ENCODE measurements at places on chromosomes 4 and X.

DNA sequence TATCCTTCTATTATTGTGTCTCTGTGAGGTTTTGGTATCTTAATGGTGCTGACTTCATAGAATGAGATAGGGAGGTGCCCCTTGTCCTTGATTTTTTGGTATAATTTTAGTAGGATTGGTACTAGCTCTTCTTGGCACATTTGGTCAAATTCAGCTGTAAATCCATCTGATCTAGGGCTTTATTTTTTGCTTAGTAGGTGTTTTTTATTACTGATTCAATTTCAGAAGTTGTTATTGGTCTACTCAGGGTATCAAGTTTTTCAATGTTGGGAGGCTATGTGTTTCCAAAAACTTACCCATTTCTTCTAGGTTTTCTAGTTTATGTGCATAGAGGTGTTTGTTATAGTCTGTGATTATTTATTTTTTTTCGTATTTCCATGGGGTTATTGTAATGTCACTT lies 103.3 kb downstream of the SH3BGRL start:
- DNase-seq: no peak

DNA sequence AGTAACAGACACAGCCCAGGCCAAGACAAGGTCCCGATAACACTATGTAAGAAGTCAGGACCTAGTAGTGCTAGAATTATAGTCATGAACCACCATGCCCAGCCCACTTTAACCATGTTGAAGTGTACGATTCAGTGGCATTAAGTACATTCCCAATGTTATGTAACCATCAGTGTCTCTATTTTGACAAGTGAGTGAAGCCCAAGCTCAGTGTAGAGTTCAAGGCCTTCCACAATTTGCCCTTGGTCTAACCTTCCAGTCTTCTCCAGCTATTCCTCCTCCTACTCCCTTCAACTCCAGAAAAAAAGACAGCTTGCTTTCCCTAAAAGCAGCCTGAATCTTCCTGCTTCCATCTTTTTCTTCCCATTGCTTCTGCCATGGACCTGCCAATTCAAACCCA lies 31.5 kb downstream of the LIAS start:
- DNase-seq: no peak

- no peak for DNase-seq
These were observed 56.0 kb downstream of the UGT8 start for GRCh38 chr4:114654592-114654991.

DNA sequence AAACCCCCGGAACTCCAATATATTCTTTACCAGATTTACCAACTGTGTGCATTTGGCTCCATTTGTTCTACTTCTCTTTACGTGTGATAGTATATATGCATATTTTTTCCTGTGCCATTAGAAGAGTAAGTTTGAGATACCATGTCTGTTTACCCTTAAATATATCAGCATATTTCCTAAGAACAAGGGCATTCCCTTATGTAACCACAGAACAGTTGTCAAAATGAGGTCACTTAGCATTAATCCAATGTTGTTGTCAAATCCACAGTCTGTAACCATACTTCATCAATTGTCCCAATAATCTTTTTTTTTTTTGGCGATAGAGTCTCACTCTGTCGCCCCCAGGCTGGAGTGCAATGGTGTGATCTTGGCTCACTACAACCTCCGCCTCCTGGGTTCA lies 55.2 kb downstream of the TBC1D14 start:
- DNase-seq: no peak

- DNase-seq: no peak
These were observed 16.7 kb upstream of the MCF2 start for GRCh38 chrX:139724626-139725025.

DNA sequence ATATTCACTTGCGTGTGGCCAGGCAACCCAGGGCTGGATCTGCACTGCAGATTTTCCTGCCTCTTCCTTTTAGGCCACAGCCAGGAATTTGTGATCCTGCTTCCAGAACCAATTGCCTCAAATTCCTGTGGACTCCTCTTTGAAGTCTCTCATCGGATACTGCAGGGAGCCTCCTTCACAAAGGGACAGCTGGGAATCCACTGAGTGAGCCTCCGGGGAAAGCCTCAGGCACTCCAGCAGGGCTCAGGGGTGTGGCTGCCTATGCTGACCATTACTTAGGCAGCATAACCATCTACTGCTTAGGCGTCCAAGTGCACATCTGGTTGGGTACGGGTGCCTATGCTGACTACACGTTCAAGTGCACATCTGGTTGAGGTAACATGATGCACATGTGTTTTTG lies 321.5 kb downstream of the NLGN4X start:
- no peak for DNase-seq

GRCh38 chr4:13543032-13543838 lies 1.1 kb downstream of the NKX3-2 start:
- no peak for DNase-seq

GRCh38 chr4:129322920-129323319 lies 227.0 kb downstream of the C4orf33 start:
- DNase-seq: no peak

DNA sequence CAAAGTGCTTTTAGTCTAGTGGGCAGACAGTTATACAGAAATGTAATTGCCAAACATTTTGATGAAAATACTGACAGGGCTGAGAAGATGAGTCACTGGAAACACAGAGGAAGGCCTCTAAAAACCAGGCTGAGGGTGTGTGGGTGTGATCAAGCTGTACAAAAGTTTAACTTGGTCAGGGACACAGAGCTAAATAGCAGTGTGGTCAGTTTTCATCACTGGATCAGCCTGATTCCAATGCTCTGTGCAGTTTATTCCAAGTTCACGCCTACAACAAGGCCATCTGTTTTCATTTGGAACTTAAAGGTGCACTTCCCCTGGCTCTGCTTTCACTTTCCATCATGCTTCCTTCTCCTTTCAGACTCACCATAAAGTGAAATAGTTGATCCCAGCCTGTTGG lies 10.6 kb downstream of the CENPVL3 start:
- DNase-seq: no peak

- DNase-seq: no peak
These were observed 925.6 kb downstream of the SH3BGRL start for GRCh38 chrX:82127228-82128123.

DNA sequence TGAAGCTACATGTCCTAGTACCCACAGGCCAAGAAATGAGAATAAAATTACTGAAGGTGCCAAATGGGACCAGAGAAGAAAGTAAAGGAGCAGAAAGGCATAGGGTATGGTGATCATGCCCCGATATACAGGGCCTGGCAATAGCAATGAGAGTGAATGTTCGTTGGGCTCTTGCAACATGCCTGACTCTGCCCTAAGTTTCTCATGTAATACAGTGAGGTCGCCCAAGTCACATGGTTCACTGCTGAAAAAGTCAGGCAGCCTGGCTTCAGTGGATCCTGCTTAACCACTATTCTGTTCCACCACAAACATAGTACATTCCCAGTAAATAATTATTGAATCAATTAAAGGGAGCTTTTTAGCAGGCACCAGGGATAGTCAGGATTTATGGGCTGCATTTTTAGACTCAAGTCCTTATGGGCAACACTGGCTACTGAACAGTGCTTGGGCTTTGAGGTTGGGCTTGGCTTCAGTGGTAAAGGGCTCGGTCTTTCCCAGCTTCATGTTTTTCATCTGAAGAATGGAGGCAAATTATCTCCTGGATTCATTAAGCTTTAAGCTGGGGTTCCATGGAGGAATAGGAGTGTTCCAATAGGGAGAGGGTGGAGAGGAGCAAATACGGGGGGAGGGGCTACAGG lies 67.1 kb upstream of the ZNF518B start:
- no peak for DNase-seq

DNA sequence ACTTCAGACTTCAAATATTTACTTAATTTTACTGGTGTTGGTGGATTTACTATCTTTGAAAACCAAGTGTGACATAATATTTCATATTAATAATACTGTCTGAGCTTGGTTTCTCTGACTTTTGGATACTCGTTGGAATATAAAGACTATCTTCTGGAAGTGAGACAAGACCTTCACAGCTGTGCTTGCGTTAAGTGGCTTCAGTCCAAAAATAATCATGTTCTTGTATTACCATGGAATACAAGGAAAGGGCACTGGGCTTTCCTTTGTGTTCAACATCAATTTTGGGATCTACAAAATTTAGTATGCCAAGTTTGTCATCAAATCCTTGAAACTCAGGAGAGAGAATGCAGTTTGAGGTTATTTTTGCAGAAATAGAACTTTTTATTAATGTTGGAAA lies 712.4 kb upstream of the LCORL start:
- DNase-seq: no peak

GRCh38 chrX:63765712-63766111 lies 19.3 kb downstream of the ARHGEF9 start:
- no peak for DNase-seq

- DNase-seq: no peak
These were observed 588.4 kb upstream of the FAM241A start for GRCh38 chr4:111556851-111557250.

DNA sequence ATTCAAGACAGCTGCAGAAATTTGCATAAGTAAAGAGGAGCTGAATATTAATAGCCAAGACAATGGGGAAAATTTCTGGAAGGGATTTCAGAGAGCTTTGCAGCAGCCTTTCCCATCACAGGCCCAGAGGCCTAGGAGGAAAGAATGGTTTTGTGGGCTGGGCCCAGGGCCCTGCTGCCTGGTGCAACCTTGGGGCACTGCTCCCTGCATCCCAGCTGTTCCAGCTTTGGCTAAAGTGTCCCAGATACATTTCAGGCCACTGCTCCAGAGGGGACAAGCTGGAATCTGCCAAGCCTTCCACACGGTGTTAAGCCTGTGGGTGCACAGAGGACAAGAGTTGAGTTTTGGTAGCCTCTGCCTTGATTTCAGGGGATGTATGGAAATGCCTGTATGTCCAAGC lies 185.6 kb upstream of the SFRP2 start:
- DNase-seq: no peak

DNA sequence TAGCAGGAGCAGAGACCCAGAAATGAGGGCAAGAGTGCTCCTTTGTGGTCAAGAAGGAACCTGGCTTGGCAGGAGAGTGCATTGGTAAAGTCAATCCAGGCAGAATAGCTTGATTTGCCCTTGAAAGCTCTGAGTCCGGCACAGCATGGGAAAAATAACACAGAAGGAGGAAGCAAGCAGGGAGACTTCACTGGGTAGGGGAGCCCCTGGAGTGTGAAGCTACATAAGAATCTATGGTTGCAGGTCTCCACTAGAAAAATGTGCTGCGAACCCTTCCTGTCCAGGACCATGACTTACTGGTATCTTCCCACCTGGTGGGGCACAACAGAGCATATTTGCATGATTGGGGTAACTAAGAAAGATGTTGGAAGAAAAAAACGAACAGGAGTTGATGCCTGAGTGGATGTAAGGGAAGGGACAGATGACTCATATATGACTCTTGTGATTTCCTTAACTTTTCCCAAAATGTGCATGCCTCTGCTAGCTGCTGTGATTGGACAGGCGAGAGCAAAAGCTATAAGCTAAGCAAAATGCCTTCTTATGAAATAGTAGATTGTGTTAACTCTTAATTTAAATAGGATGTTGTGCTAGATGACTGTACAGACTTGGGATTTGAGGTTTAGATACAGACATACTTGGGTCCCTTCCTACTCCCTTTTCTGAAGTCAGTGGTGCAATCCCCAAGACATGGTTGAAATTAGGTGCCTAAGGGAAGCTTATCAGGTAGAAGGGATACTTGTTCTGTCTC lies 3.3 kb downstream of the IL13RA1 start:
- no peak for DNase-seq

DNA sequence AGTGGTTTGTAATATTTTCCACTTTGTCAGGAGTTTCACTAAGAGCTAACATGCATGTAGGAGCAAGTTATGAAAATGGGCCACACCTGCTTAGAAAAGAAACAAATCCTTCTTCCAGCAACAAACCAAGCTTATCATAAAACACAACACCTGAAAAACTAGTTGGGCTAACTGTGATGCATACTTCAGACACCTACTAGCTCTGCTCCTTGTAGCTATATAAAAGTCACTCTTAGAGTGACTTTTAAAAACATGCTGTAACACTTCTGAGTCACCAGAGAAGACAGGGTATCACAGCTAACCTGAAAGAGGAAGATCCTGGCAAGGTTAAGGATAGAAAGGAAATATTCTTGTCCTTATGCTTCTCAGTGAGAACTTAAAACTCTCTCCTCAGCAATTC lies 3.6 kb upstream of the SLAIN2 start:
- no peak for DNase-seq

- no peak for DNase-seq
These were observed 52.4 kb downstream of the PHOX2B start for GRCh38 chr4:41696131-41696530.

DNA sequence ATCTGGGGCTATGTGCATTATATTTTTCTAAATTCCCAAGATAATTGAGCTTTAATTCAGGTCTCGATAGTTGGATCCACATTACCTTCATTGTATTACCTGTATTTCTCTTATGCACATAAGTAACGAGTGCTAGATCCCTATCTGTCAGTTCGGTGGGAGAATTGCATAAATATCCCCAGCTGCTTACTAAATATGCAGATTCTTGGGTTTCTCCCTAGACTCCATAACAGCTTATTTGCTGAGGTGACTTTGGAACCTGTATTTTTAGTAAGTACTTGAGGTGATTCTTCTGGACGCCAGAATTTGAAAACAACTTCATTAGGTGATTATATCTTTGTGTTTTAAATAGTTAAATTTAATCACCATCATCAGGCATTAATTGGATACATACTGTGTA lies 15.0 kb downstream of the UGT8 start:
- no peak for DNase-seq

- no peak for DNase-seq
These were observed 55.6 kb downstream of the HAUS3 start for GRCh38 chr4:2186133-2186864.

DNA sequence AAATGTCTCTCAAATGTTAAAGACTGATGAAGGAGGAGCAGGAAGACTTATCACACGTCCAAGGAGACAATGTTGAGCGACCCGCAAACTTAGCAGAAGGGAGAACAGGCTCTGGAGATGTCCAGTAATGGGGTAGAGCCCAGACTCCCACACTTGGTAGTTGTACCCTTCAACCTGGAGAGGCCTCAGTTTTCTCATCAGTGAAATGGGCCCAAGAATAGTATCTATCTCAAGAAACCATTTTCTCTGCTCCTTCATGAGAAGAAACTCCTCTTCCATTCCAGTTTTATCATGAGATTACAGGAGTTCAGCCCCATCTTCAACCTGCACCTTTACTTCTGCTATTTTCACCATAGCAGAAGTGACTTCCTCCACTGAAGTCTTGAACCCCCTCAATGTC lies 169.9 kb downstream of the DHRSX start:
- no peak for DNase-seq
